ENCODE measurements at places on chromosomes 1 and 21.
A peak's percentile ranks its signal among the peaks of the same experiment; 100 is the strongest.

DNA sequence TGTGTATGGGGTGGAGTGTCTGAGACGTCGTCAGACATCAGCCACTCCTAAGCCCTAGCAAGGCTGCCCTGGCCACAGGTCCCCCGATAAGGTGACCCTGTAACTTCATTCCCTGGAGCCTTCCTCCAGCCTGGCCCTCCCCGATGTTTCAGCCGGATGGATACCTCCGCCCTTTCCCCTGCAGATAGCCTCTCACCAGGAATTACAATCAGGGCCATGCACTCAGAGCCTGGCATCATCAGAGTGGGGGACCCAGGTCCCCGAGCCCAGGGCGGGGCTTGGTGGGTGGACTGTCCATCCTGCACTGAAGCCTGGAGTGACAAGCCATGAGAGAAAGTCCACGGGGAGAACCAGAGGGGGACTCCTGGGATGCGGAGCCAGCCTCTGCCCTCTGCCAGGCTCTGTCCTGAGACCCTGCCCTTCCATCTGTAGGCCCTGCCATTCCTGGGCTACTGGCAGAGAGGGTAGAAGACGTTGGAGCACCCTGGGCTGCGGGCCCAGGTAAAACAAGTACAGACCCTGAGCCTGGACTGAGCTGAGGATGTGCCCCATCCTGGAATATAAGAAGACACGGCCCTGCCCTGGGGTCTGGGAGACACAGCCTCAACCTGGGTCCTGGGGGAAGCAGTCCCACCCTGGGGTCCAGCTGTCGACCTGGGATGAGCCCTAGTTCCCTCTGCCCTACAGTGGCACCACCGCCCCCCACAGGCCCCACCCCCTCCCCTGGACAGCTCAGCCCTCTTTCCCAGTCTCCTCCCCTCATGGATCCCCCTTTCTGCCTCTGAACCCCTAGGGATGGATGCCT lies 16.8 kb upstream of the ARF1 start:
- DNase-seq: no peak

GRCh38 chr1:57707631-57708030 lies 283.8 kb upstream of the DAB1 start:
- no peak for DNase-seq

GRCh38 chr21:36127250-36127904 lies 7.5 kb upstream of the CBR3 start:
- DNase-seq: no peak

- DNase-seq: no peak
Measured at GRCh38 chr21:22806278-22806677, 1808.1 kb downstream of the NCAM2 start.

DNA sequence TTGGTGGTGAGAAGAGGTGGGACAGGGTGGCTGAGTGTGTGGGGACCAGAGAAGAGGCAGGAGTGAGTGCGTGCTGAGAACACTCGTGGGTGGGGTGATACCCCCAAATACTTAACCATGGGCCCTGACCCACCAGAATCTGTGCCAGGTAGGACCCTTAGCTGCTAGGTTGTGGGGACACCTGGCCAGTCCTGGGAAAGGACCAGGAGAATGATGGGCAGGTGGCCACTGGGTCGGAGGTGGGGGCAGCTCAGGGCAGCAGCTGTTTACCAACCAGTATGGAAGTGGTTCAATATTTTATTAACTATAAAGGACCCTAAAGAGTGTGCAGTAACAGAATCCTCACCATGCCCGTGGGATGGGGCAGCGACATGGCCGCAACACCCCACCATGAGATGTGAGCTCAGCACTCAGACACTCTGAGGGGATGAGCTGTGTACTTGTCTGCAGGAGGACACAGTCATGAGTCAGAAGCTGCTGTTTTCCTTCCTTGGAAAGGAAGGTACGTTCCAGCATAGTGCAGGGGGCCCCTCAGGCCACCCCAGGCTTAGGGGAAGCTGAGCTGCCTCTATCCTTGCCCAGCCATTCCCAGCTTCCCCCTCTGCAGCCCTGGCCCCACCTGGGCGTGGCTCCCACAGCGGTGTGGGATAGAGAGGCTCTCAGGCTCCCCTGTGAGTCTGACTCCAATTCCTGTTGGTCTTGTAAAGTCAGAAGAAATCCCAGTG lies 25.4 kb downstream of the TEX35 start:
- no peak for DNase-seq

- no peak for DNase-seq
Measured at GRCh38 chr1:43902058-43902831, 31.4 kb upstream of the ARTN start.

- DNase-seq: no peak
Measured at GRCh38 chr1:91059157-91059556, 37.3 kb upstream of the ZNF644 start.

GRCh38 chr1:162422662-162423375 lies 10.9 kb upstream of the SH2D1B start:
- peak; percentile 69 for DNase-seq

DNA sequence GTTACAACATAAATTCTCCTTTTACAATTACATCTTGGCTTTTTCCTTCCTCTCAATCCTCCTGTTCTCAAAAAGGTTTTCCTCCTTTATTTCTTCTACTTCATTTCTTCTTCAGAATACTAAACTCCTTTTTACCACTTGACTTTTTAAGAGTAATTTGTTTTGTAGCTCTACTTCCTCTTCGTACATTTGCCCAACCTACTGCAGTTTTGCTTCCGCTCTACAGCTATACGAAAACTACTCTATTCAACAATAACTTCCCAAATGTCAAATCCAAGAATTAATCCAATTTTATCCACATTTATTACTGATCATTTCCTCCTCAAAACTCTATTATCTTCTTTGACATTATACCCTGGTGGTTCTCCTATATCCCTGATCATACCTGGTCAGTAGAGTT lies 3.4 kb downstream of the GDAP2 start:
- peak; percentile 12 for DNase-seq

DNA sequence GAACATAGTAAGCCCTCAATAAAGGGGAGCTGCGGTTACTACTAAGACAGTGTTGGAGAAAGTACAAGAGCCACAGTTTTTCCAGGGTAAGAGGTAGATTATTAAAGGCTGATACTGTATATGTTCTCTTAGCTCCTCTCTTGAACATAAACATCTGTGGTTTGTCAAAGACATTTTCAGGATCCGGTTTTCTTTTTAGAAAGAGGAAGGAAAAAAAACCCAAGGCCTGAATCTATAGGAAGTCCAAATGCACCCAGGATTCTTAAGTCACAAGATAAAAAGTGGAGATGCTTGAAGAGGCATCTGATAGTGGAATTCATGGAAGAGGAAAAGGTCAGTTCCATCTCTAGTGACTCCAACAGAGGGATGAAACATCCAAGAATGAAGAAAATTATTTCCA lies 24.6 kb upstream of the SLC45A3 start:
- DNase-seq: no peak

GRCh38 chr1:162893612-162893908 lies 32.6 kb upstream of the CCDC190 start:
- no peak for DNase-seq

DNA sequence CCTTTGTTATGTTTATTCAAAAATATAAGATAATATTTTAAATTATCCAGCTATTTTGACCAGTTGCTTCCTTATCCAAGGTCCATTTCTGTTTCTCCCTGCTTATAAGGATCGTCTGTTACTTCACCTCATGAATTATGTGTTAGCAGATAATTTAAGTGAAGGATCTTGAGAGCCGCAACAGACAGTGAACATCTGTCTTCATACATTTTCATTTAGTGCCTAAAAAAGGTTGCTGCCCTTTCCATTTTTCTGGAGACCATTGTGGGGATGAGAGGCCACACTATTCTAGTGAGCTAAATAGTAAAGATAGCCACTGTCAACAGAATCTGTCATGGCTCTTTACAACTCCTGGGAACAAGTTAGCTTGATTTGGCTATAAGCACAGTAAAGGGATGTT lies 154.0 kb downstream of the CLEC20A start:
- no peak for DNase-seq

DNA sequence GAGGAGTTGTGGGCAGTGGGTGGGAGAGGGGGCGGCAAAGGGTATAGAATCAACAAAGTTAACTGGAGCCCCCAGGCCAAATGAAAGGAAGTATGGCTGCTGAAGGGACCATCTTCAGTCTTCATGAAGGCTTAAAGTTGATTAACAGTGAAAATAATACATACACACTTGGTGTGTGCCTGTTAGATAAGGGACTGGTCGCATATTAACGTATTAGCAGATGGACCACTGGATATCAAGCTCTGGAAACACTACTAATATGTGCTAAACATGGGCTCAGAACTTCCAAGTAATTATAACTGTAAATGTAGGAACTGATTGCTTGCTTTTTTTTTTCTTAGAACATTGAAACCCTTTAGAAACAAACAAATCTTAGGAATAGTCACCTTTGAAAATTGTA lies 224.7 kb upstream of the KIAA0040 start:
- peak; percentile 85 for DNase-seq

GRCh38 chr1:245933431-245934045 lies 573.5 kb downstream of the SMYD3 start:
- DNase-seq: no peak

GRCh38 chr21:45160198-45160597 lies 85.8 kb downstream of the ADARB1 start:
- DNase-seq: no peak

GRCh38 chr1:93591676-93592550 lies 89.7 kb downstream of the BCAR3 start:
- peak; percentile 42 for DNase-seq

DNA sequence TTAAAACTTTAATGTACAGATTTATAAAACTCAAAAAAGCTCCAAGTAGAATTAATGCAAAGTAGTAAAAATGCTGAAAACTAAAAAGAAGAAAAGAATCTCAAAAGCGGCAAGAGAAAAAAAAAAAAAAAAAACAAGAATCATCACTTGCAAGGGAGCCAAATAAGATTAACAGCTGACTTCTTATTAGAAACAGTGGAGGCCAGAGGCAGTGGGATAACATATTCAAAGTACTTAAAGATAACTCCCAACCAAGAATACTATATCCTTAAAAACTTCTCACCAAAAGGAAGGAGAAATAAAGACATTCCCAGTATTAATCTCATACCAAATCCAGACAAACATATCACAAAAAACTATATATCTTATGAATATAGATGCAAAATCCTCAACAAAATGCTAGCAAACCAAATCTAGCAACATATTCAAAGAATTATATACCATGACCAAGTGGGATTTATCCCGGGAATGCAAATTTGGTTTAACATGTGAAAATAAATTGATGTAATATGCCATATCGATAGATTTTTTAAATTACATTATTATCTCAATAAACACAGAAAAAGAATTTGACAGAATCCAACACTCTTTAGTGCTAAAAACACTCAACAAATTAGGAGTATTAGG lies 62.7 kb downstream of the CAMK2N1 start:
- no peak for DNase-seq

DNA sequence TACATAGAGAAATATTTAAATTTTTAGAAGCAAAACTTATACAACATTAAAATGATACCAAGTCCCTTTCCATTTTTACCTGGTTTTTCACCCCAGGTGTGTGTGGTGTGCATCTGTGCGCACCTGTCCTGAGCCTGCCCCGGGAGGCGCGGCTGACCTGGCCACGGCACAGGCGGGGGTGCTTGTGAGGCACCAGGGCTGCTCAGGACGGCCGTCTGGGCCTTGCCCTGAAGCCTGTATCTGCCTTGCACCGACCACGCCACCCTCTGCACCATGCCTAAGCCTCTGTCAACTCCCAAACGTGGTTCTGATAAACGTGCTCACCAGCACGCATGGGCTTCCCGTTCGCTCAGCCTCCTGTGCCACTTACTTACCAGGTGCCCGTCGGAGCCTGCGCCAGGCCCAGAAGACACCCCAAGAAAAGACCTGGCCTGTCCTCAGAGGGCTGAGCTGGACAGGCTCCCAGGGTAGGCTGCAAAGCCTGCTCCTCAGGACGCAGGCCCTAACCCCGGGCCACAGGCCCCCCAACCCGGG lies 20.9 kb downstream of the PANK4 start:
- DNase-seq: no peak

- no peak for DNase-seq
Measured at GRCh38 chr1:97759078-97759477, 161.8 kb downstream of the DPYD start.

DNA sequence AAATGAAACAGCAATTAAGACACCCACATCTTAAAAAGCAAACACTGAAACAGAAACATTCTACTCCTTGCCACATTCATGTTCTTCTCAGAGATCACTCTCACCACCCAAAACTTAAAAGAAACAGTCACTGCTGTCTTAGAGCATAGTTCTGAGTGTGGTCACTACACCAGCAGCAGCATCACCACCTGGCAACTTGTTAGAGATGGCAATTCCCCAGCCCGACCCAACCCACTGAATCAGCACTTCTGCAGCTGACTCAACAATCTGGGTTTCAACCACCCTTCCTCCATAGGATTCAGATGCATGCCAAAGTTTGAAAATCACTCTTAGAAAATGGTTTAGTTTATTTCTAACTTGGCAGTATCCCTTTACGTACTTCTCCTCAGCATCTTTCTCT lies 126.1 kb downstream of the CDC42BPA start:
- peak; percentile 88 for DNase-seq

GRCh38 chr1:245124241-245124640 lies 30.5 kb upstream of the KIF26B start:
- DNase-seq: no peak

DNA sequence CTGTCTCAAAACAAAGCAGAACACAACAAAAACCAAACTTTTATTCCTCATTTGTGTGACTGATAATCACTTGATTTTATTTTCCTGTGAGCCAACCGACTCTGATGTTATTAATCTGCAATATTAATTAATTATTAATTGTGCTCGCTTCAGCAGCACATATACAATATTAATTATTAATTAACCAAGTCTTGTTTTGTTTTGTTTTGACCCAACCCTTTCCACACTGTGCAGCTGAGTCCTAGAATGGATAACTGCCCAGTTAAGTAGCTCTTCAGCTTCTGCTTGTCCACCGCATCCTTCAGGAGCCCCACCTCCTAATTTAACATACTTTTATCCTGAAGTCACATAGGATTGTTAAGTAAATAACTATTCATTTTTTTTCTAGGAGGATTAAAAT lies 47.4 kb upstream of the EXO1 start:
- DNase-seq: no peak

DNA sequence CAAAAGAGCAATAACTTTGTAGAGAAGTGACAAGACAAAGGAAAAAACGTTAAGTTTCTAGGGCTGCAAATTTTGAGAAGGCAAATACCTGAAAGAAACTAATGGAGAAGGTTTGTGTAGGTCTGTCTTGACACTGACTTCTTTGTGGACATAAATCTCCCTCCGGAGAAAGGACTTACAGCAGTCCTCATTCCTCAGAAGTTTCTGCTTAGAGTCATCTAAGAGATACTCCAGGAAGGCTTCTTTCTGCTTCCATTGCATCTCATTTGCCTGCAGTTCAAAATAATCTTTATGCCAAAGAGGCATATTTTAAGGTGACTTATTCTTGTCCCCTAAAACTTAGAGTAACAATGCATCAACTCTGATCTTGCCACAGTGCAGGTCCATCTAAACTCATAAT lies 4.4 kb upstream of the C4BPB start:
- DNase-seq: no peak

GRCh38 chr1:15132965-15133364 lies 20.6 kb upstream of the TMEM51 start:
- DNase-seq: no peak

- DNase-seq: peak; percentile 32
Measured at GRCh38 chr1:88557014-88557413, 127.1 kb upstream of the PKN2 start.

All from hematopoietic multipotent progenitor cell treated with erythropoietin and hydrocortisone succinate and interleukin-3 and kit ligand, for 6 days (in vitro differentiated cells).